ENCODE measurements at places on chromosomes 7 and 10. TPM values are rescaled to one million over a fixed set of nuclear protein-coding genes. Genes with fewer than 3 reads are reported as not detected.

Gene DPCD
- total RNA-seq = 32.5 TPM

Gene KEL
- not detected for total RNA-seq

Gene GNGT1
- total RNA-seq = not detected

Gene SH2B2
- 11.3 TPM for total RNA-seq

Gene TMEM213
- not detected for total RNA-seq

Gene IDI2
- total RNA-seq = not detected

Gene SLC39A12
- not detected for total RNA-seq

Gene ANKRD1
- total RNA-seq = not detected
